ENCODE measurements at places on chromosomes 11 and 22.
A peak's percentile ranks its signal among the peaks of the same experiment; 100 is the strongest.

- DNase-seq, result no peak
These were observed 68.3 kb downstream of the IGLL1 start for GRCh38 chr22:23511627-23512347.

- no peak for DNase-seq
These were observed 2.5 kb downstream of the USP2 start for GRCh38 chr11:119378851-119379465.

GRCh38 chr22:50211147-50211546, 10.3 kb downstream of the SELENOO start:
- DNase-seq, result no peak

GRCh38 chr11:17012712-17013547, 1.3 kb downstream of the PLEKHA7 start:
- DNase-seq, result peak; percentile 20

DNA sequence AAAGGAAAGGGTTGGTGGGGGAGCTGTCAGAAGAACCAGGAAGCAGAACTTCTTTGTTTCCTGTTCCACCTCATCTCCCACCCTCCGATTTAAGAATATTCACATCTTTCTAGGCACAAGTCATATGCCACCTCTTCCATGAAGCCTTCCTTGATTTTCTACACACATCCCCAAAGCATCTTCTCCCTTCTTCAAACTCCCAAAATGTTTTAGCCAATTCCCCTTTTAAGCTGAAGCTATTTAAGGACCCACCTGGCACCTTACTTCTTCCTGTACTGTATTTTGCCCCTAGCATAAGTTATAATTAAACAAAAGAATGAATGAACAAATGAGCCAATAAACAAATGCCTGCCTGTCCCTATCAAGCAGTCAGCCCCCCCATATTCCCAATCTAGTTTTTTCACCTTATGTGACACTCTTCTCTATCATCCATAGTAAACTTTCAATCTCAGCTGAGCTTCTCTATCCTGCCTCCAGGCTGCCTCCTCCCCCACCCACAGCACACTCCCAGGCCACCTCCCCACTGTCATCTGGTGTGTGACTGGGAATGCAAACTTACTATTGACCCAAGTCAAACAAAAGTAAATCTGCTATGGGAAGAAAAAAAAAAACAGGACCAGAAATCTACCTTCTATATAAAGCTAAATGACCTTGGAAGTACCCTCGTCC, 3.9 kb downstream of the TNKS1BP1 start:
- DNase-seq, result no peak

DNA sequence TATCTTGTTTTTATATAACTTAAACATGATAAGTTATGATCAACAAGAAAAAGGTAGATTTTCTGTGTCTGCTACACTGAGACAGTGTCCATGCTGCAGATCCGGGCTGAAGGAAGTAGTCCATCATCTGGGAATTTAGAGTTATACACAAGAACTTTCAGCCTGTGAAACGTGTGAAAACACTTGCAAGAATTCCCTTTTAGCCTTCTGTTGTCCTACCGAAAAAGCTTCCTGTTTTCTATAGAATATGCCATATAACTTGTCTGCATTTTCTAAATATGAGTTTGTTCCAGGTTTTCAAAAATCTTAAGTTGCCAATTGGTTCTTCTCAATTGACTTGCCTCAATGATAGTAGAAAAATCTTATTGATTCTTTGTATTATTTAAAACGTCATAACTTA, 64.4 kb upstream of the MYO18B start:
- no peak for DNase-seq

- no peak for DNase-seq
These were observed 112.0 kb upstream of the DDI1 start for GRCh38 chr11:103924166-103925013.

DNA sequence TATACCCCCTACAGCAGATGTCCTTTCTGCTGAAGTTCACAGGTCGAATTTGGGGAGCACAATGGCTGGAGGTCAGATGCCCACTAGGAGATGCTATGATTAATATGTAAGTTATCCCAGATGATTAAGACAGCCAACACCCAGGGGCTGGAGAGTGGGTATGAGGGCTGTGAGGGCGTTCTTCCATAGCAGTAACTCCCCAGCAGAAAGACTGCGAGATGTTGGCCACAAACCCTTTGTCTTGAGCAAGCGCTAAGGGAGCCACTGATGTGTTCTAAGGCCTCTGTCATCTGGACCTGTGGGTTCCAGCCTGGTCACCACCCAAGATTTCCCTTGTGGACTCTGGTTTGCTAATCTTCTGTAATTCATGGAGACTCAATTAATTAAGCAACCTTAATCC, 77.6 kb downstream of the BMAL1 start:
- DNase-seq, result no peak

GRCh38 chr11:127035824-127036223, 35.3 kb upstream of the KIRREL3 start:
- no peak for DNase-seq

- no peak for DNase-seq
These were observed 12.8 kb downstream of the PMM1 start for GRCh38 chr22:41576877-41577276.

- no peak for DNase-seq
These were observed 976.7 kb downstream of the OPCML start for GRCh38 chr11:132555617-132556016.

DNA sequence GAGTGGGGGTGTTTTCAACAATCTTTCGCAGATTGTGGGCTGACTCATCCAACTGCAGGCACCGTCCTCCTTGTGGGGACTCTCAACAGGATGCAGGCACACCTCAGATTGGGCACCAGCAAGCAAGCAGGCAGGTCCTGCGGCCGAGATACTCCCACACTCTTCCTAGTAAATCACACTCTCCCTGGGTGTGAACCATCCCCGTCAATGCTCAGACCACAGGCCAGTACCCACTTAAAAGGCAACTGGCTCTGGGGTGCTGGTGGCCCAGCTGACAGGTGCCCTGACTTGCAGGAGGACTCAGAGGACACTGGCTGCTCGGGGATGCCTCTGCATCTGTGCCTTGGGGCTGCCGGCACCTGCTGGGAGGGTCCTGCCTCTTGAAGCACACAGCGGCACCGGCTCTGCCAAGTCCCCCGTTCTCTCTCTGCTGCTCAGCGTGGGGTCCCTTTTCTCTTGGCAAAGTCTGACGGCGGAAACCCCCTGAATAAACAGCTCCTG, 282.5 kb downstream of the CTTN start:
- no peak for DNase-seq

GRCh38 chr22:40453671-40454070, 83.3 kb downstream of the SGSM3 start:
- no peak for DNase-seq

DNA sequence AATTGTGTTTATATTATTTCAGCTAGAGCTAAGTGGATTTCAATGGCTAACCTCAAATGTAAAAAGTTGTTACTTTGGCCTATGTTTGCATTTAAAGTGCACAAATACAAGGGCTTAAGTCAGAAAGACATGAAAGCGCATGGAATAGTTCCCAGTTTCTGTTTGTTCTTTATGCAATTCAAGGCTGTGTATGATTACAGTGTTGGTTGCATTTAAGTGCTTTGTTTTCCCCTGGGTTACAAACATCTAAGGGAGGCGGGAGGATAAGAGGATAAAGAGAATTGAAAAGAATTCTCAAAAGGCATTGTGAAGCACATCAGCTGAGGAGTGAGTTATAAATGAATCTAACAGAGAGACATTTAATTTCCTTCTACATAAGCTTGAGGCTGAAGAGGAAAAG, 453.4 kb downstream of the NTM start:
- no peak for DNase-seq

DNA sequence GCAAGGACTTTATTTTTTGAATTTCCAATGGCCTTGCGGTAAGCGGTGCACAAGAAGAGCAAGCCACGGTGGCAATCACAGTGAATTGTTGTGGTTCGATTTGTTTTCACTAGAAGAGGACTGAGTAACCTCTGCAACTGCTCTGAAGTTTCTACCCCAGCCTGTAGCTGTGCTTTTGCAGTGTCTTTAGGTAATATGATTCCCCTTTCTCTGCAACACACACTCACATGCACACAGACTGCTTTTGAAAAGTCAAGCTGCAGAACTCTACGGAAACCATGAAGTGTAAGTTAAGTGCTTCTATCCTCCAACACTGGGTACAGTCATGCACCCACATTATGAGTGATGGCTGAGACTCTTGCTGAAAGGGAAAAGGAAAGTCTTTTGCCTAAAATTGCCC, 38.4 kb downstream of the CD44 start:
- DNase-seq, result no peak

GRCh38 chr11:112624431-112624830, 336.8 kb upstream of the NCAM1 start:
- DNase-seq, result no peak

DNA sequence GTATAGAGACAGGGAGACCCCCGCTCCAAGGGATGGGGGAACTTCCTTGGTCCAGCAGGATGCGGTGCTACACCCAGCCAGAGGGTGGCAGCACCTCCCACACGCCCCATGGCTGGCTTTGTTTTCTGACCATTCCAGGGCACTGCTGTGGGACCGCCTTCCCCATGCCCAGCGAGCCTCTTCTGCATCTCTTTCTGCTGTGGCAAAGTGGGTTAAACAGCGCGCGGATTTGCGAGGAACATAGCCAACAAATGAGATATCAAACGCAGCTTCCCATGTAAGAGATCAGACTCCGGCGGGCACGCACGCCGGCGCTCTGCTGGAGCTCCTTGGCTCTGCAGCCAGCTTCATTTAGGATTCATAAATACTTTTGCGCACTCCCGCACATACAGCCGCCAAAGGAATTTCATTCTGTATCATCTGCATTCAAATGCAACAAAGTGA, 485.8 kb upstream of the CADM1 start:
- DNase-seq, result no peak

DNA sequence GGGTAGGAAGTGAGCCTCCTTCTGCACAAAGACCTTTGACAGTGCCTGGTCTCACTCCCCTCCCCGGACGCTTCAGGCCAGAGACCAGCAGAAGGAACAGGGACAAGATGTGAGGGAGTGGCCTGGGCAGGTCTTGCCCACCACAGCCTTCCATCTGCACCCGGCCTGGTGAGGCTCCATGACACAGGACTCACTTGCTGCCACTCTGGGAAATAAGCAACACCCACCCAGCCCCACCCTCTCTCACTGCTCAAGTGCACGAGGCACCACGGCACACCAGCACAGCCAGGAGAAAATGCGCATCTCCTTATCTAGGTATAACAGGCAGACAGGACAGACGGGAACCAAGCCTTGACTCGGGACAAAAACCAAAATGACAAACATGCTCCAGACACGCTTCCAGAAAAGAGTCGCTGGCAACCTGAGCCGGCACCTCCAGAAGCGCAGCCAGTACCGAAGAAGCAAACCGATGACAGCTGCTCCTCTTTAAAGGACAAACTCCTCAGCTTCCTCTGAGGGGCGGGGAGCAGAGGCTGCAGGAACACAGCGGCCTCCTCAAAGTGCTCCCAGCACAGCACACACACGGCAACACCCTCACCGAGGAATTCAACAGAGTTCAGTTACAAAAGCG, 41.7 kb downstream of the BRD1 start:
- peak; percentile 62 for DNase-seq

DNA sequence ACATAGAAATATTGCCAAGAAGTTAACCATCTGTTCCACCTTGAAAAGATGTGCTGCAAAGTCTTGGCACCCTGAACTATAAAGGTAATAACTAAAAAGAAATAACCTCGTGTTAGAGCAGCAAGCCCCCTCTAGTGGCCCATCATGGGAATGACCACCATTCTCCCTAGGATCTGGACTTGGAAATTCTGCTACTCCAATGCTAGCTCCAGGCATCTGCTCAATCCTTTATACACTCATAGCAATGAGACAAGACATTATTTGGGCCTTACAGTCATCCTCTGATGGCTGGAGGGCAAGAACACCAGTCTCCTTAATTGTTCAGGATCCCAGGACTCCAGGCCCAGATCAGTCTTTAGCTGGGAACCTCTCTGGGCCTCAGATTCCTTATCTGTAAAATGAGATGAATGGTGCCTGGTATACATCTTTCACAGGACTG, 76.0 kb downstream of the CWC15 start:
- peak; percentile 28 for DNase-seq

GRCh38 chr11:114914231-114915005, 236.1 kb downstream of the NXPE2 start:
- no peak for DNase-seq

- DNase-seq, result no peak
These were observed 33.7 kb upstream of the PRR5 start for GRCh38 chr22:44668190-44668885.

GRCh38 chr11:105705786-105706530, 96.1 kb downstream of the GRIA4 start:
- no peak for DNase-seq

DNA sequence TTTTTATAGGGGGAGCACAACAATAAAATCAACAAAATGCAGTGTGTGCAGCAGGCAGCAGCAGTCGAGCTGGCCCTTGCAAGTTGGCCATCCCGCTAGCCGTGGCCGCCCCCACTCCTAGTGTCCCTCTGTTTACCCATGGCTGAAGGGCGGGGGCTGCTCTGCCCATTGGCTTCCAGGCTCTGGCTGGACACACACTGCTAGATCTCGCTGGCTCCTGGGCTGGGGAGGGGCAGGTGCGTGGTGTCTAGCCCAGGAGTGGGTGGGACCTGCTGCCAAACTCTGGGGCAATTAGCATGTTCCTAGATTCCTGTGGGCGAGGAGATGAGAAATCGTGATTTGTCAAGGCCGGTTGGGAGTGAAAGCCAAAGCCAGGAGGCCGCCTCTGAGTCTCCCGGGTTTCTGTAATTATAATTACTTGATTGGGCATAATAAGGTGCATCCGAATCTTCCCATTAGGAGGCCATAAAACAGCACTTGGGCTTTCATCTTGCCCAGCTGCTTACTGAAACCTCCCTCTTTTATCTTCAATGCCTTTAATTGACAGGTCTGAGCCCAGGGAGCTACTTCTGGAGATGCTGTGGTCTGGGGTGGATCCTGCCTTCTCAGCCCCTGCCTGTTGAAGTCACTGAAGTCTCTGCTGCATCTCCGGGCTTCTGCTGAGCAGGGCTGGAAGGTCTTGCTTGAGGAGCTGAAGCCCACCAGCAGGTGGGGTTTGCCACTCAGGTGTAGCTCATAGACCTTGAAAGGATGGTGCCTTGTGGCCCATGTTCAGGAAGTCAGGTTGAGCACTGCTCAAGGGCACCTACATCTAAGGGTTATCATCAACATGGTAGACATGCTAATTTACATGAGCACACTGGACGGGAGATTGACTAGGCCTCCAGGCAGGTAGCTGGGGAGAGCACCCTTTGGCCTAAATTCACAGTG, 44.5 kb upstream of the DKK3 start:
- no peak for DNase-seq

DNA sequence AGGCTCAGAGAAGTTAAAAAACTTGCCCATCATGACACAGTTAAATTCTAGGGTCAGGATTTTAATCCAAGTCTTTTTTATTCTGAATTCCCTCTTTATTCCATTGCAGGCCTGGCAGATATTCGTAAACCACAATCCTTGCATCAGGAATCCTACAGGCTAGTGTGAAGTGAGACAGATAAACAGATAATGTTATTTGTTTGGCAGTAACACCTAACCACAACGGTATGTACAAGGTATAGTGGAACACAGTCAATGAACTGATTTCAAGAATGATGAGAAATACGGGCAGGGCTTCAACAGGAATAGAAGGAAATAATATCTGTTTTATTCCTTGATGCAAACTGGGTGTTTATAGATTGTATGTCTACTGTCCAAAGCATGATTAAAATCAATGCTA, 32.0 kb upstream of the NARS2 start:
- no peak for DNase-seq
